Kidney epithelial cell (primary cell): ENCODE measurements at places on chromosomes 2 and 18. TPM values are rescaled to one million over a fixed set of nuclear protein-coding genes. Genes with fewer than 3 reads are reported as not detected.

The OXER1 gene
- total RNA-seq = 0.75 and 0.82 TPM in 2 replicates

The MC5R gene
- not detected in 2 replicates for total RNA-seq

DNA sequence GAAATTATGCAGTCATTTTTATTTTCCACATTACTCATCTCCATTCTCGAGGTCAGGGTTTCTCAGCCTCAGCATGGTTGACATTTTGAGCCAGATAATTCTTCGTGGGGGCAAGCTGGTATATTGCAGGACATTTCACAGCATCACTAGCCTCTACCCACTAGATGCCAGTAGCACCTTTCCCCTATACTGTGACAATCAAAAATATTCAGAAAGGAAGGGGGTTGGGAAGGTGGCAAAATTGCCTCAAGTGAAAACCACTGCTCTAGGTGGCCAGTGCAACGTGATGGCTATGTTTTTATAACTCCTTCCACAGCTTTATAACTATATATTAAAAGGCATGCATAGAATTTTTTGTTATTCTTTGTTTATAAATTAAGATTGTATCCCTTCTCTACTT, 294.5 kb downstream of the CNTNAP5 start:
- no peak for DNase-seq

DNA sequence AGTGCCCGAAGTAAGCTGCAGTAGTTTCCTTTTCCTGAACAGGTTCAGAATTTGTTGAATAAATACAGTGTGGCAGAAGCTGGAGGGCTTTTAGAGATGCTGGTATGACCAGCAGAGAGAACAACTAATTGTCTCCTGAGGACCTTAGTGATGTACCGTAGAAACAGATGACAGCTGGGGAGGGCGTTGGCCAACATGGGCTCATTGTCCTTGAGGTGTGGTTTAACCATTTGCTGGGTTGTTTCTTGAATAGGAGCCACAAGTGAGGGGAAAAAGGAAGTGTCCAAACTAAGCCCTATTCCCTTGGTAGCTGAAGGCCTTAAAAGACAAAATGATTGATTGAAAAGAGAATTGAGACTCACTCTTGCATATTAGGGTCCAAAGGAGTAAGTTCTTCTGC, 11.7 kb upstream of the FAM228A start:
- no peak for DNase-seq

DNA sequence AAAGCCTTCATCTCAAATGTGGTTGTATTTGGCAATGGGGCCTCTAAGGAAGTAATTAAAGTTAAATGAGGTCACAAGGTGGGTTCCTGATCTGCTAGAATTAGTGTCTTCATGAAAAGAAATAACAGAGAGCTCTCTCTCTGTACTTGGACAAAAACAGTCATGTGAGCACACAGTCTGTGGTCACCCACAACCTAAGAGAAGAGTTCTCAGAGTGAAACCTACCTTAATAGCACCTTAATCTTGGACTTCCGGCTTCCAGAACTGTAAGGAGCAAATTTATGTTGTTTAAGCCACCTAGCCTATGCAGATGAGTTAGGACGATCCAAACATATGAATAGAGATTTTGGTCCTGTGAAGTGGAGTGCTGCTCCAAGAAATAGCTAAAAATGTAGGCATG, 758.9 kb downstream of the LRRTM4 start:
- no peak for DNase-seq

DNA sequence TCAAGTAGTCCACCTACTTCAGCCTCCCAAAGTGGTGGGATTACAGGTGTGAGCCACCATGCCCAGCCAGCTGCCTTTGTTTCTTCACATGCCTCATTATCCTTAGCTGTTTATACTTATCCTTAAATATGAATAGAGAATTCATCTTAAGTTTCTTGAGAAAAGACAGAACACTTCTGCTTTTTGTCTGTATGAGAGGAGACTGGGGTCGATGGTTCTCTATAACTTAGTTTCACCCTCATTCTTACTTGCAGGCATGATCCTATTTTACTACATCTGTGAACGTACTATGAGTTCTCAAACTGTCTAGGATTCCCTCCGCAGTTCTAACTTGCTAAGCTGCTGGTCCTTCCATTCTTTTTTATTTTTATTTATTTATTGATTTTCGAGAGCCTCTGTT, 20.4 kb downstream of the PPM1B start:
- DNase-seq = no peak

- DNase-seq = no peak
Measured at GRCh38 chr2:191206613-191207471, 38.4 kb upstream of the MYO1B start.

The KIF5C gene
- total RNA-seq = 7.0 and 8.7 TPM in 2 replicates

GRCh38 chr2:228697456-228697855, 516.0 kb upstream of the SPHKAP start:
- no peak for DNase-seq

- DNase-seq = no peak
Measured at GRCh38 chr2:142933916-142934315, 56.5 kb downstream of the KYNU start.

The MC2R gene
- not detected in 2 replicates for total RNA-seq

DNA sequence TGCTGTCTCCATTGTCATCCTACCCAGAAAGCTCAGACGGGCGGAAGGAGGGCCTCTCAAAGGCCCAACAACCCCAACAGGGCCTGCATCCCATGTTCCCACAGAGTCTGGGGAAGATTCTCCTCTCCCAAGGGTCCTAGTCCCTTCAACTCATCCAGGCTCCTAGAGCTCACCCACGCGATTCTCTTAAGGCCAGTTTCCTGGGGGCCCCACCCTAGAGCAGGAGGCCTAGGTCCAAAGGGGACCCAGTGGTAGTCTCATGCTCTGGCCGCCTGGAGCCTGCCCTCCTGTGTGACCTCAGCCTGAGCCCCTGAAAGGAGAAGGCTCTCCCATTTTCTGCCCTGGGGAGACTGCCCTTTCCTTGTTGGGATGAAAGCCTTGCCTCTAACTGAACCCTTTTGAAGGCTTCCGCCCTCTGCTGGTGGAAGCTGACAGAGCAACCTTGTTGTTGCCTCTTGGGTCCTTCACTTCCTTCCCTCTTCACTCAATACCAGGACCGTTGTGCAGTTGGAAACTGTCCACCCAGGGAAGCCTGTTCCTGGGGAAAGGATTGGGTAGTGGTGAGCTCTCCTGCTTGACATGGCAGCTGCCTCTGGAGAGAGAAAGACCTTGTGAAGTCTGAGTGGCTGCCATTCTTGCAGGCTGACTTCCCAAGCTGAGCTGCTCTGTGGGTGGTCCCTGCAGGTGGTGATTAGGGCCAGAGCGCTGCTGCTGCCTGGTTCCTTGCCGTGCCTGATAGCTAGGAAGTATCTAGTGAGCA, 86.0 kb upstream of the ALPP start:
- DNase-seq = no peak

DNA sequence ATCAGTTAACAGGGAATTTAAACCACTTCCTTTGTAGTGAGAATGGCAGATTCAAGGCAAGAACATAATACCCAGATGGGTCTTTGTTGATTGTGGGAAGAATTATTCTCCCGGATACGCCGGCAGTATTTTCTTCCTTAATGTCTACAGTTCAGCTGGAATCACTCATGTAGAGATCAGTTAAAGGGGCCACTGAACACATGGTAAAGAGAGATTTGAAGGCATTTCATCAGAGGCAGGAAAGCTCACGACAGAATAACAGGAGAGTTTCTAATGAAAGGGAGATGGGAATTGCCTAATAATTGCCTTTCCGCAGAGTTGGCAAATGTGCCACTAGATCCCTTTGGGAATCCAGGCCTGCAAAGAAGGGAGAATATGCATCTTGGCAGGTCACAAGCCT, 327.7 kb upstream of the ZNF804A start:
- no peak for DNase-seq

The NGEF gene
- 2.5 and 3.6 TPM in 2 replicates for total RNA-seq

- DNase-seq = peak; percentile 39
Measured at GRCh38 chr18:42413870-42414269, 458.8 kb downstream of the PIK3C3 start.

- DNase-seq = no peak
Measured at GRCh38 chr2:3769766-3770165, 66.4 kb downstream of the DCDC2C start.

- DNase-seq = no peak
Measured at GRCh38 chr2:144548532-144549191, 28.7 kb upstream of the ZEB2 start.

GRCh38 chr2:164642946-164643555, 21.8 kb upstream of the GRB14 start:
- no peak for DNase-seq

The CD302 gene
- total RNA-seq = 0.92 and 1.4 TPM in 2 replicates

The CD8B2 gene
- total RNA-seq = not detected in 2 replicates

- no peak for DNase-seq
Measured at GRCh38 chr2:159157361-159158209, 128.9 kb downstream of the WDSUB1 start.

- no peak for DNase-seq
Measured at GRCh38 chr18:64027931-64028695, 58.2 kb downstream of the SERPINB8 start.

DNA sequence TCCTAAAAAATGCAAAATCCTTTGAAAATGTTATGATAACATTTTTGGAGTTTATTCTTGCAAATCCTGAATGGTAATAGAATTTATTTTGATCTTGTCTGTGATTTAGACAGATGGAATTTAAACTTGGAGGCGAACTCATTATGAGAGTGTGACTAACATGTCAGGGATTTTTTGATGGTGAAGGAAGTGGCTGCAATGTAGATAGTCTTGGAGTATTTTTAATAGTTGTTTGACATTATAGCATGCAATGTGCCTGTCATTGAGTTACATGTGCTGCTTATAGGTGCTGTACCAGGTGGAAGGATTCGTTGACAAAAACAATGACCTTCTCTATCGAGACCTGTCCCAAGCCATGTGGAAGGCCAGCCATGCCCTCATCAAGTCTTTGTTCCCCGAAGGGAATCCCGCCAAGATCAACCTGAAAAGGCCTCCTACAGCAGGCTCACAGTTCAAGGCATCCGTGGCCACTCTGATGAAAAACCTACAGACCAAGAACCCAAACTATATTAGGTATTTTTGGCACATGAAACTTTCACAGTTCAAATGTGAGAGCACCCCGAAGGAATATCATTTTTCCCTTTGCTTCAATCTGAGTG, 141.8 kb downstream of the MYO1B start:
- peak; percentile 42 for DNase-seq

The ANKRD30BL gene
- 0.14 TPM in 1 of 2 replicates, not detected in the other for total RNA-seq

- DNase-seq = no peak
Measured at GRCh38 chr2:79830501-79830900, 317.6 kb downstream of the CTNNA2 start.

The CHRNG gene
- not detected in 2 replicates for total RNA-seq

DNA sequence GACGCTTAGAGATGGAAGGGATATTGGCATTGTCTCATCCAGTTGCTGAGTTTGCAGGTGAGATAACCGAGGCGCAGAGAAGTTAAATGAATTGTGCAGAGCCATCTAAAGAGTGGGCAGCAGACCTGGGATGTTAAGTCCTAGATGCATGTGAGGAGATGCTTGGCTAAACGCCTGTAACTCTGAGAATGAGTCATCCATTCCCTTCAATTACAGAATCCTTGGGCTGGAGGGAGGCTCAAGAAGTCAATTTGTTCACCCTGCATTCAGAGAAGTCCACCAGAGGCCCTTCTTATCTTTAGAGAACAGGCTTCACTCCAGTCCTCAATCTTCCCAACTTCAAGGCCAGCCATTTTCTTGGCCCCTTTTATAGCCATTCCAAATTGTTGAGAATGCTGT, 1.6 kb downstream of the EHD3 start:
- DNase-seq = peak; percentile 70

DNA sequence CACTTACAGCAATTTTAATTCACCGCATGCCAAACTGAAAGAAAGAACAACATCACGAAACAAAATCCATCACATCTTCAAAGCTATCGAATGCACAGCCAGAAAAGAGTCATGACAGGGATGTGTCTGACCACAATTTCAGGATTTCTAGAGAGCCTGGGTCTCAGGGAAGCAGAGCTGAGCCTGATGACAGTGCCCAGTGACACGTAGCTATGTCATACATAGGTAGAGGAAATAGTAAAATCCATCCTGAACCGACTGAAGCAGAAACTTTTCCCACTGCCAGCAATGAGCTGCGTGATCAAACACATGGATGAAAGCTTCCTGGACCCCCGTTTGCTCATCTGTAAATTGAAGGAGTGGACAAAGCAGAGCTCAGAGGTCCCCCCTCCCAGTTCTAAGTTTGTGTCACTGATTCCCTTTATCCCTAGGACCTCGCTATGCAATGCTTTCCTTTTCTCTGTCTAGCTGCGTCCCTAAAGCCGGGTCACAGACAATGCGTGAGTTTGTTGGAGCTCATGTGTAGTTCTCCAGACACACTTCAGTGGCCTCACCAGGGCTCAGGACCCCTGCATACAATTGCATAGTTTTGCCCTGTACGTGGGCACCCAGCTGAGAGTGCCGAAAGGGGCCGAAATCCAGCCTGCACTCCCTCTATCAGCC, 37.6 kb downstream of the CCBE1 start:
- DNase-seq = no peak

The TUBA4B gene
- total RNA-seq = not detected in 2 replicates

GRCh38 chr2:10043256-10043905, at the start of gene KLF11:
Gene KLF11 (plus strand): TSS chr2:10043550. CDS start chr2:10043717, 167 bp downstream.
- no peak for DNase-seq

The IFT172 gene
- total RNA-seq = 11.2 and 21.6 TPM in 2 replicates

The LBX2 gene
- total RNA-seq = 1.9 and 3.4 TPM in 2 replicates

GRCh38 chr2:241035142-241035817, 36.9 kb downstream of the SNED1 start:
- DNase-seq = no peak
